ENCODE measurements at places on chromosomes 12 and 14.

GRCh38 chr14:103683139-103683538 is 32.1 kb downstream of the XRCC3 start:
- no peak for DNase-seq

DNA sequence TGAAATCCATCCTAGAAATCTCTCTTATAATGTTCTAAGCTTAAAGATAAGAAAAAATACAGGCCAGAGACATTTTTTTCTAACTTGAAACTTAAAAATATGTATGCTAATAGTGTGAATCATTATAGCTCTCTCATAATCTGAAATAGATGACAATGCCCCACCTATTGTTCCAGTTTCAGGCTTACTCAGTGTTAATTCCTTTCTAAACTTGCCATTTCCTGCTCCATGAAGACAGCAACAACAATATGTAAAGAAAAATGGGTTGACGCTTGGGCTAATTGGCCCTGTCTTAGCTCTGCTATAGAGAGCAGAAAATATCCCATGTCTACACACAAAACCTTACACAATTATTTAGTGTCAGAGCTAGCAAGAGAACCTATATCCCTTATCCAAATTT is 37.1 kb downstream of the LMO3 start:
- no peak for DNase-seq

DNA sequence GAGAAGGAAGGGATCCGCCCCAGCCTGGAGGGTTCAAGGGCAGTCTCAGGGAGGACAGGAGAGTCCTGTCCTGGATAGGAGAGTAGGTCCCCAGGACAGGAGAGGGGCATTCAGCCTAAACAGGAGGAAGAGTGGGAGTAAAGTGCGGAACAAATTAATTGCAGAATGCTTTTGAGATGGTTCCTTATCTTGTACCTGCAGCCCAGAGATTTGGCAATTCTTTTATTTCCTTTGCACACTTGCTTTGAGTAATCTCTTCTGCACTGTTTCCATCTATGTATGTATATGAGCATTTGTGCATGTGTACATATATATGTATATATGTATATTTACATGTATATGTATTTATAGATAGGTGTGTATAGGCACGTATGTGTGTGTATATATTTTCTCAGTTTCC is 22.7 kb downstream of the PLEK2 start:
- DNase-seq = no peak

- DNase-seq = no peak
These were observed 111.9 kb downstream of the HMGA2 start for GRCh38 chr12:65935906-65936901.

DNA sequence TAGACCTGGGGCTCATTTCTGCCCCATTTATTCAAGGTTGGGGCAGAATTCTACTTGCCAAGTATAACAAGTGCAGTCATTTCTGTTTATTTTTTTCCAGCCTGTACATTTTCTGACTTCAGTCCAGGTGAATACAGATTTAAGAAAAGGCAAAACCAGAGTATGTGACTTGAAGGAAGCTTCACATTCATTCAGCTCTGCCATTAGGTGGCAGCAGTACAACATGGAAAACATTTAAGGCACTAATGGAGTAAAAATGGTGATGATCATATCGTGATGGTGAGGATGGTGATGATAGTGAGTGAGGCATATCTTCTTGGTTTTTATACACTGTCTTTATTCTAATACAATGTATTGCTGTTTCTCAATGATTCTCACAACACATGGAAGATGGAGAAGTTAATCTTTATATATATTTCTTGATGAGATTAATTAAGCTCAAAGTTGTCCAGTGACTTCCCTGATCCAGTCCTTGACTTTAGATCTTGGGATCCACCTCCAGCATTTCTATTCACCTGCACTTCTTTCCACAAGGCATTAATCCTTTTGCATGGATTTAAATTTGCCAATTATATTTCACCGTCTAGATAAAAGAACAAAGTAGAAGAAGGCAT is 176.7 kb upstream of the SEL1L start:
- peak; percentile 21 for DNase-seq

DNA sequence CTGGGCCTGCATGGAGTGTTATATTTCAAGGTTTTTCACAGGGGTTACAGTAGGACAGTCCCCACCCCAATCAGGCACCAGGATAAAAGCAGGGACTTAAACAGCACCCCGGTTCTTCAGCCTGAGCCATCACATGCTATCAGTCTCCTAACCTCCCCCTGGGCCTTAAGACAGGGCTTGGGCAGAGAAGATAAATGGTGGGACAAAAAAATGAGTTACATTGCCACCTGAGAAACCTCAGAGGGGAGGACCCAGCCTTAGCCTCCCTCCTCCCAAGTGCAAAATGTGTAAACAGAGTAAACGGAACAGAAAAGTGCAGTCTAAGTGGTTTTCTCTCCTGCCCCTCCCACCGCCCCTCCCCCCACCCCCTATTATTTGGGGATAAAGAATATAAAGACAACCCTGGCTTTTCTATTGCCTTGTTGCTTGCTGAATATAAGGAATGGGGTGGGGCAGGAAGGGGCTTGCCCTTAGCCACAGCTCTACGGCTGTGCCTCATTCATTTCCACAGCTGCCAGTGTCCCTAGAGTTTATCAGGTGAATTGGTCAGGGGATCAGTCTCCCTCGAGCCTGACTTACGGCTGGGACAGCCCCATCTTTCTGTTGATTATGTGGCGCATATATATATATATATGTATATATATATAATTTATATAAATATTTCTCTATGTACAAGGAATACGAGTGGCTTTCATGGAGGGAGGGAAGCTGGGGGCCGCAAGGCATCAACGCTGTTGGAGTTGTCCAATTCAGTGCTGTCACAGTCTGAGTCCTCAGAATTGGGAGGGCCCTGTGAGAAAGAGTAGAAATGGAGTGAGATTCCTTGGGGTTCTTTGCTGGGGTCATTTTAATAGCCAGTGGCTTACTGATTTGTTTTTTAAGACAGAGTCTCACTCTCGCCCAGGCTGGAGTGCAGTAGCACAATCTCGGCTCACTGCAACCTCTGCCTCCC is 18.5 kb downstream of the MAP3K12 start:
- no peak for DNase-seq

DNA sequence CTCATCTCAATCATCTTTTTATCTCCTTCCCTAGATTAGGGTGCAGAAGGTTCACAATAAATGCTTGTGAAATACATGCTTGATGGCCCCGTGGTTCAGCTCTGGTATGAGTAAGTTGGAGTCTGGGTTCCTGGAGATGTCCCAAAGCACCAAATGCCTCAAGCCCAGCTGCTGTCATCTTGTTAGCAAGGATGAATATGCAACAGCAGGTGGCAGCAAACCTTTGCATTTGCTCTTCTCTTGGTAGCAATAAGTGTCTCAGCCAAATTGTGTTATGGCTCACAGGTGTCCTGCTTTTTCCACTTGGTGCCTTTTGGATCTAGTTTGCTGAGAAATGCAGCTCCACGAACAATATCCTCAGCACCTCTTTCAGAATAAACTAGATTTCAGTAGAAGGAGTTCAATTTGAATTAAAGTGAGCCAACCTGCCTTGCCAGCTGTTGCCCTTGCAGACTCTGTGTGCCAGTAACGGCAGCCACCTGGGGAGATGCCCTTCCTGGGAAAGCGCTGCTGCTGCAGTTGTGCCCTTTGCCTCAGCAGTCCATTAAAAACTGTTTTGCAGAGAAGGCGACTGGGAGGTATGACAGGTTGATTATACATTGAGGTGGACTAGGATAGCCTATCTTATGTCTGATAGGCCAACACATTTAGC is 417.3 kb downstream of the SNAPC1 start:
- peak; percentile 66 for DNase-seq

- no peak for DNase-seq
These were observed 99.2 kb downstream of the SCARB1 start for GRCh38 chr12:124764451-124764850.

DNA sequence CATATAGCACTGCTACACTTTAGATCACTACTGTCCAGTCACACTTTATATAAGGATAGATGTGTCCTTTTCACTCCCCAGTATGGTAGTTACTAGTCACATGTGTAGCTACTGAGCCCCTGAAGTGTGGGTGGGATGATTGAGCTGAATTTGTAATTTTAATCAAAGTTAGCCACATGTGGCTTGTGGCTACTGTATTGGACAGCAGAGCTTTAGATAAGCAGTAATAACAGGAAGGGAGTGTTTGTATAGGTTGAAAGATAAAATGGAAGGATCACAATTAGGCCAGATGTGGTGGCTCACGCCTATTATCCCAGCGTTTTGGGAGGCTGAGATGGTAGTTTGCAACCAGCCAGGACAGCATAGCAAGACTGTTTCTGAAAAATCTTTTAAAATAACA is 23.5 kb downstream of the NAA30 start:
- DNase-seq = no peak

DNA sequence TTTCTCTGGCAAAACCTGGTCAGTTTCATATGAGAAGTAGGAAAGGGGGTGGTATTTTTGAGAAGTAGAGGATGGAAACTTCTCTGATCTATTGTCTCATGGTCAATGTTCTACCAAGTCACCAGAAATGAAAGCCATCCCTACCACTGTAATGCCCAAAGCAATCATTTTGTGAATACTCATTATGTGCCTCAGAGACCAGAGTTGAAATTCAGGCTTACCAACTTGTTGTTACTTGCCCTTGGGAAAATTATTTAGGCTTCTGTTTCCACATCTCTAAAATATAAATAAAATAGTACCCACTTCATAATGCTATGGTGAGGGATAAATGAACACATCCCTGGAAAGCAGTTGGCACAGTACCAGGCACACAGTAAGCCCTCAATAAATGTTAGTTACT is 723.7 kb upstream of the TBX3 start:
- no peak for DNase-seq

- DNase-seq = no peak
These were observed 67.0 kb upstream of the DYNC1H1 start for GRCh38 chr14:101897326-101897725.

DNA sequence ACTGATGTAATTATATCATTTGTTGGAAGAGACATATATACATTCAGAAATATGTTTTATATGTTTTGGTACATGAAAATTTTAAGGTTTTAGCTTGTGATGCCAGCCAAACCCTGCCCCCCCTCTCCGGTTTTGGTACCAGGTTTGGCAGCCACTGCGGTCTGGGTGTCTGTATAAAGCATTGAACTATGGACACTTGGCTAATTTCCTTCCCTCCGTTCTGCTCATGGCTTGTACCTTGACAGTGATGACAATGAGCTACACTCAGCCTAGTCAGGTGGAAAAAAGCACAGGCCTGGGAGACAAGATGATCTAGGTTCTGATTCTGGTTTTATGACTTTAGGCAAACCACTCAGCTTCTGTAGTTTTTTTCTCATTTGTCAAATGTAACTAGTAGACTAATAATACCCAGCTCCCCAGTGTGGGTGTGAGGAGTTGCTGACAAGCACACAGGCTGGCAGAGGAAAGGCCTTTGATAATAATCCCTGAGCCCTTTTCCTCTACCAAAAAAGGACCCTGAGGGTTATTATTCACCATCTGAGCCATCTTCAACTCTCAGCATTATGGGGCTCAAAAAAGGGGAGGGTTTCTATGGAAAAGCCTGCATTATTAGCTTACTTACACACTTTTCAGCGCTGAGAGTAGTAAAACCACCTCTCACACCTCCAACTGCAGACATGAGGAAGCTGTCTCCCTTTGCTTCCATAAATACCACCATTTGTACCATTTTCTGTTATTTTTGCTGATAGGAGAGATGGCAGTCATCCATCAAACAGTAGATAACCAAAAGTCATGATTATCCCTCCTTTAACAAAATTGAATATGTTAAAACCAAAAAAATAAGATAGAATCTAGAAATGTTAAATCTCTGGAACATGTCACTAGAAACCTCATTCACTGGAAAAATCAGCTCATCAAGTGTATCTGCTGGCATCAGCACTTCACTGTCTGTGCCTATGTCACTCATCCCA is 76.3 kb upstream of the PSMC1 start:
- no peak for DNase-seq

- DNase-seq = no peak
These were observed 66.1 kb upstream of the BCAT1 start for GRCh38 chr12:25014961-25015360.

- peak; percentile 60 for DNase-seq
These were observed at the start of gene TRPV4 for GRCh38 chr12:109833307-109834189. Gene TRPV4 (minus strand): TSS chr12:109833398. CDS start chr12:109814796, 18,602 bp downstream.

DNA sequence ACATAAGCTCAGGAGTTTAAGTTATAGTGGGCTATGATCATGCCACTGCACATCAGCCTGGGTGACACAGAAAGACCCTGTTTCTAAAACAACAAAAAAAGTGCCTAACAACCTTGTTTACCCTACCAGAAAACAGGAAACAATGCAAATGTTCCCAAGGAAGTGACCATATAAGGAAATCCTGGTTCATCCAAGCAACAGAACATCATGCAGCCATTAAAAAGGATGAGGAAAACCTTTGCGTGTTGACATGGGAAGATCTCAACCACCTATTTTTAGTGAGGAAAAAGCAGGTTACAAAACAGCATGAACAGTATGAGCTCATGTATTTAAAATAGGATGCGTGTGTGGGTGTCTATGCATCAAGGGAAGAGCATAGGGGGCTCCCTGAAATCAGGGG is 13.7 kb downstream of the HRK start:
- no peak for DNase-seq

DNA sequence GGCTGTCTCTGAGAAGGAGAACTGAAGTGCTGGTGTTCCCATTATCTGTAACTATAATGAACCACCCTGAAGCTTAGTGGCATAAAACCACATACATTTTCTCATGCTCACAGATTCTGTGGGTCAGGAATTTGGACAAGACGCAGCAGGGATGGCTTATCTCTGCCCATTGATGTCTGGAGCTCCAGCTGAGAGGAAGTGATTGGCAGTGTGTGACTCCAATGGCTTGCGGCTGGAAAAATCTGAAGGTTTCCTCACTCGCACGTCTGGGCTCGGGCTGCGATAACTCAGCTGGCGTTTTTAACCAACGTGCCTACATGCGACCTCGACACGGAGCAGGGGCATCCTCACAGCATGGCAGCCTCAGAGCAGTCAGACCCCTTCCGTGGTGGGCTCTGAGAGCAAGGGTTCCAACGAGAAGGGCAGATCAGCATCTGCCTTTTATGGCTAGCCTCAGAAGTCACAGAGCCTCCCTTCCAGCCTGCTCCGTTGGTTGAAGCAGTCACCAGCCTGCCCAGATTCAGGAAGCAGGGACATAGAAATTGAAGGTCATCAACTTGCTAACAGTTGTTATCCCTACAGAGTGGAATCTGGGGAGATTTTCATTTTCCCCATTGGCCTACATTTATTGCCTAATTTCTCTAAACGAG is 143.3 kb upstream of the BCL2L14 start:
- DNase-seq = no peak

DNA sequence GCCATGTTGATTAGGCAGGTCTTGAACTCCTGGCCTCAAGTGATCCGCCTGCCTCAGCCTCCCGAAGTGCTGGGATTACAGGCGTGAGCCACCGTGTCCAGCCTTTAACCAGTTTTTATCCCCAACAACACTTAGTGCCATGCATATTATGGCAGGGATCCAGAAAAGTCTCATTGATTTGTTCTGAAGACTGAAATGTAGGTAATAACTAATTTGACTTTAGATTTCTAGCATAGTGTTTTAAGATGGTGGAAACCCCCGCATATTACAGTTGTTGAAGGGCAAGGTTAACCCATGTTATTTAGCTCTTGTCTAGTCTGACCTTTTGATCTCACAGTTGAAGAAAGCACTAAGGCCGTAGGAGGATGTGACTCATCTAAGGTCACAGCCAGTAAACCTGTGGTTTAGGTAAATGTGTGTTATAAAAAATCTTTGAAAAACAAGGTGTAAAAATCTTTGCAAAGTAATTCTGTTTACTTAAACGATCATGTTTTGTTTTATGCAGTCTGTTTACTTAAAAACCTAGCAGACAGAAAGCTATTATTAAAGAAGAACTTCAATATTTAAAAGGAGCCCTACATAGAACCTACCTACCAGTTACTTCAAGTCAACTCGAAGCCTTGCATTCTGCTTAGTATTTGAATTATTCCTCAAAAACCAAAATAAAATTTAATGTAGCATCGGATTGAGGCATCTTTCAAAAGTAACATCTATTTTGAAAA is 24.8 kb downstream of the BICDL1 start:
- DNase-seq = no peak
